ENCODE measurements at places on chromosomes 12 and 14.

- no peak for DNase-seq
Observed at GRCh38 chr12:94020335-94020734, 128.0 kb upstream of the PLXNC1 start.

GRCh38 chr12:120181991-120182631, 12.4 kb downstream of the GCN1 start:
- no peak for DNase-seq

GRCh38 chr14:24307575-24308341, at the start of gene CIDEB:
Gene CIDEB, minus strand, starts transcription at chr14:24307977. Its CDS starts 119 bp downstream, at chr14:24307858.
- DNase-seq: peak; percentile 27

GRCh38 chr12:53592426-53592825, 33.8 kb downstream of the ATF7 start:
- DNase-seq: no peak

DNA sequence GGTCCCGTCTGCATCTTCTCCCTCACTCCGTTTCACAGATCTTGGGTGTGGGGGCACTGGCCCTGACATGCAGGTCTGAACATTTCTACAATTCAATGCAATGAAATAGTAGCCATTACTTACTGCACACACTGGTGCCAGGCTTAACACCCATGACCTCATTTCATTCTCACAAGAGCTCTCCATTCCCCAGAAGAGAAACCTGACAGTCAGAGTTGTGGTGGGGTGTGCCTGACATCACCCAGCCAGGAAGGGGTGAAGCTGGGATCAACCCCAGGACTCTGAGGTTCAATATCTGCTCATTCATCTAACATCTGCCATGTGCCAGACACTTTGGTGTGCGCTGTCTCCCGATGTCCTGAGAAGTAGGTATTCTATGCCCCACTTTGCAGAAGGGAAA, 34.7 kb downstream of the MVK start:
- DNase-seq: no peak

DNA sequence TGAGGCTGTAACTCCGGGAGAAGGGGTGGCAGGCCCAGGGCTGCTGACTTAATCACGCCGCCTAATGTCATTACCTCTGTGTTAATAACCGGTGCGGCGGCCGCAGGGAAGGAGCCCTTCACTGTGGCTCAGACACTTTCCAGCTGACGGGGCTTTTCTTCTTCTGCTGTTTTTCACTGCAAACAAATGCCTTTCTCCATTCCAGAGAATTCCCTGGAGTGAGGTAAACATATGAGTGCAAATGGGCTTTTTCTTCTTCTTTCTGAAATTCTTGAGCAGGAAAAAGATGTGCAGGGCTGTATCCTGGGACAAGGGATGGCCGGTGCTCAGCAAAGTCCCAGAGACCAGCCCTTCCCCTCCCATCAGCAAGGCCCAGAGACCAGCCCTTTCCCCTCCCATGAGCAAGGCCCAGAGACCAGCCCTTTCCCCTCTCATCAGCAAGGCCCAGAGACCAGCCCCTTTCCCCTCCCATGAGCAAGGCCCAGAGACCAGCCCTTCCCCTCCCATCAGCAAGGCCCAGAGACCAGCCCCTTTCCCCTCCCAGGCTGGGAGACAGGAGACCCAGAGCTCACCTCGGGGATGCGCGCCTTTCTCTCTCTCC, 33.4 kb upstream of the FAM181A start:
- no peak for DNase-seq
